ENCODE measurements at places on chromosomes 5 and 9. TPM values are rescaled to one million over a fixed set of nuclear protein-coding genes. Genes with fewer than 3 reads are reported as not detected.

The NKD2 gene
- 1.9 TPM for total RNA-seq

- no peak for DNase-seq
Measured at GRCh38 chr9:12368569-12368968, 324.6 kb upstream of the TYRP1 start.

The TPPP gene
- 1.9 TPM for total RNA-seq

GRCh38 chr9:110932863-110933262 lies 105.4 kb downstream of the LPAR1 start:
- no peak for DNase-seq

DNA sequence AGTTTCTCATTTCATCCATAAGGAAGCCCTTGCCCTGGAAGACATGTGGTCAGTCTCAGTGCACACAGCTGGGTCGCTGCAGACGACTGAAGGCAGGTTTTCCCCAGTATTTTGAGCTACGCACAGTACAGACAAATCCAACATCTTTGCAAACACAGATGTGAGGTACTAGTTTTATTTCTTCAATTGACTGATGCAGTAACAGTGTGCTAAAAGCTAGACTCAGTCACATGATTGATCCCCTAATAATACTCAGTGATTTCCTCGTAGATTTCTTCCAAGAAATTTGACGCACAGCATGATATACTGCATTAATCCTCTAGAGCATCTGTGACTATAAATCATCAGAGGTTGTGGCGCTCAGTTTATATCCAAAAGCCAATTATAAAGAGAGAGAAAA lies 346.1 kb downstream of the DIRAS2 start:
- peak; percentile 92 for DNase-seq

DNA sequence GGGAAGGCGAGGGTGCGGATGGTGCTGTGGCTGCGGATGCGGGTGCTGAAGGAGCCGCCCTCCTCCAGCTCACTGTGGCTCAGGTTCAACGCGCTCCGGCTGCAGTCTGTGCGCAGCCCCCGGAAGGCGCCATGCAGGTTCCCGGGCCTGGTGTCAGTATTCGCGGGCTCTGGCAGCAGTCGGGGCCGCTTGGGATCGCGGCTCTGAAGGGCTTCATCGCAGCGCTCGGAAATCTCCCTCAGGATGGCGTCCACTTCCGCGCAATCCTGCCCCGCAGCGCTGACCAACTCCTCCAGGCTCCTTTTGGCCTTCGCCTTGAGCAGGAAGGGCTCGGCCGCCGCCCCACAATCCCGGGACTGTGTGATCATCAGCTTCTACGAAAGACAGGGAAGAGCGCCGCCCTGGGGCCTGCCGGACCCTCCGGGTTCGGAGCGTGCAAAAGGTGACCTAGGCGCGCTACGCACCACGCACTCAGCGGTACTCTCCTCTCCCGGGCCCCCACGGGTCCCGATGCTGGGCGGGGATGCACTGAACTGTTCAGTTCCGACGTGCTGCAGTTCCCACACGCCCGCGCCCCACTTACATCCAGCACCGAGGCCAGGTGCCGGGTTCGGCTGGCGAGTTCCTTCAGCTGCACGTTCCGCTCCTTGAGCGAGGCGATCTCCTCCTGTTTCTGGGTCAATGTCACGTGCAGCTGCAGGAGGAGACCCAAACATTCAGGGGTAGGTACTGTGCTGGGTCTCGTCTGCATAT lies 6.5 kb downstream of the MCIDAS start:
- no peak for DNase-seq

The INSL6 gene
- 6.3 TPM for total RNA-seq

GRCh38 chr5:27009540-27009915 lies 28.9 kb downstream of the CDH9 start:
- no peak for DNase-seq

- DNase-seq = no peak
Measured at GRCh38 chr5:122444411-122444810, 132.4 kb downstream of the SNCAIP start.

DNA sequence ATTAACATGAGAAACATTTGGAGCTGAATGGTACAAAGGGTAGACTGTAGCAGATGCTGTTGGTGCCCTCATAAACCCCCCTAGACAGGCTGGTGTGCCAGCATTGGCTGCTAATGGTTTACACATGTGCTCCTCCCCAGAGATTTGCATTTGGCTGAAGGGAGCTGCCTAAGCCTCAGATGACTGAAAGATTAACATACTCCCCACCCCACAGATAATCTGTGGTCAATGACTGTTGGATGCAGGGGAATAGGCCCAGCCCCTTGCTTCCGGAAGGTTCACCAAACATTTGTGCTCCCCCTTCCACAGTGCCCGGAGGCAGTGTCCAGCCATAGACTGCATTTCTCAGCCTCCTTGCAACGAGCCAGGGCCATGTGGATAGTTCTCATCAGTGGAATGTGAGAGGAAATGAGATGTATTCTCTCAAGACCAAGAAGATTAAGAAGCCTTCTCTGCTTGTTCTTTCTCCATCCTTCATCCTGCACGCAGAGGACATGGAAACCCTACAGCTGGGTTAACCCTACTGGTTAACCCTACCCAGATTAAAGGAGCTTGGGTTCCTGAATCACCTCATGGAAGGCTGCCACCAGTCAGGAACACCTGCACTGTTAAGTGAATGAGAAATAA lies 79.6 kb downstream of the PHAX start:
- no peak for DNase-seq

DNA sequence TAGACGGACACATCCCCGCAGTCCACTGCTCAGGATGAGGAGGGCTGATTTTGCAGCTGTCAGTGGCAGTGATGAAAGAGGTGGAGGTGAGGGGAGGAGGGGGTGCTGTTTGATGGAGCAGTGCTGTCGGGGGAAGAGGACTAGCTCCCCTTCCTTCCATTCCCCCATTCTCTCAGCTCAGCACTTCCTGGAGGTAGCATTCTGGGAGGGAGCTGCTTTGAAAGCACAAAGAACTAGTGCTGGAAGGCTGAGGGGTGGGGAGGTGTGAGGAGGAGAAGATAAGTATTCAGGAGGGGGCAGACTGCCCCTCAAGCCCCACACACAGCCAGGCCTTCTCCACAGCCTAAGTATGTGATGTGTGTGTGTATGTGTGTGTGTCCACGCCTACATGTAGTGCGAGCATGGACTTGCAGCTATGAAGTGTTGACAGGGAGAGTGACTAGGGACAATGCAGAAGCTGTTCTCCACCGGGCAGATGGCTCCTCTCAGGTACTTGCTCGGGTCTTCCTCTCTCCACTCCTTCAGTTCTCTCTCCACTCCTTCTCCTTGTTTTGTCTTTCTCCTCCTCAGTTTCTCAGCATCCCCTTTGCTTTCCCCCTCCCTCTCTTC lies 65.5 kb upstream of the HSPA9 start:
- DNase-seq = peak; percentile 46

- DNase-seq = no peak
Measured at GRCh38 chr9:10785255-10785654, 172.5 kb upstream of the PTPRD start.

- DNase-seq = no peak
Measured at GRCh38 chr5:109718216-109718615, 28.5 kb downstream of the MAN2A1 start.

The MARCOL gene
- 3.9 TPM for total RNA-seq

The RNF183 gene
- 3.4 TPM for total RNA-seq

GRCh38 chr5:95007921-95008597 lies 276.8 kb downstream of the MCTP1 start:
- no peak for DNase-seq

- no peak for DNase-seq
Measured at GRCh38 chr5:80885396-80886000, 74.7 kb upstream of the RASGRF2 start.

DNA sequence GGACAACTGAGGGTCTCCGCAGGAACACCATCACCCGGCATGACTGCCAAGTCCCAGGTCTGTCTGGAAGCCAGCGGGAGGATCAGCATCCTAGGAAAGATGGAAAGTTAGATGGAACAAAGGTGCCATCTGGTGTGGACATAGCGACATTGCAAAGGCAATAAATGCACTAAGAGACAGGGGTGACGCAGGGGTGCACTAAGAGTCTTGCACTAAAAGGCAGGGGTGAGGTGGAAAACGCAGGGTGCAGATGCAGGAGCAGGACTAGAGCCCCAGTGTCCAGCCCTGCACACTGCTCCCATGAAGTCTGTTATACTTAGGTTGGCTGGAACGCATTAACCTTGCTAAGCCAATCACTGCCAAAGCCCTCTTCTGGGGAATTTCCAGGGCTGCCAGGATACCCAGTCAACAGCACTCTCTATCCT lies 15.5 kb downstream of the ATOX1 start:
- DNase-seq = peak; percentile 79

DNA sequence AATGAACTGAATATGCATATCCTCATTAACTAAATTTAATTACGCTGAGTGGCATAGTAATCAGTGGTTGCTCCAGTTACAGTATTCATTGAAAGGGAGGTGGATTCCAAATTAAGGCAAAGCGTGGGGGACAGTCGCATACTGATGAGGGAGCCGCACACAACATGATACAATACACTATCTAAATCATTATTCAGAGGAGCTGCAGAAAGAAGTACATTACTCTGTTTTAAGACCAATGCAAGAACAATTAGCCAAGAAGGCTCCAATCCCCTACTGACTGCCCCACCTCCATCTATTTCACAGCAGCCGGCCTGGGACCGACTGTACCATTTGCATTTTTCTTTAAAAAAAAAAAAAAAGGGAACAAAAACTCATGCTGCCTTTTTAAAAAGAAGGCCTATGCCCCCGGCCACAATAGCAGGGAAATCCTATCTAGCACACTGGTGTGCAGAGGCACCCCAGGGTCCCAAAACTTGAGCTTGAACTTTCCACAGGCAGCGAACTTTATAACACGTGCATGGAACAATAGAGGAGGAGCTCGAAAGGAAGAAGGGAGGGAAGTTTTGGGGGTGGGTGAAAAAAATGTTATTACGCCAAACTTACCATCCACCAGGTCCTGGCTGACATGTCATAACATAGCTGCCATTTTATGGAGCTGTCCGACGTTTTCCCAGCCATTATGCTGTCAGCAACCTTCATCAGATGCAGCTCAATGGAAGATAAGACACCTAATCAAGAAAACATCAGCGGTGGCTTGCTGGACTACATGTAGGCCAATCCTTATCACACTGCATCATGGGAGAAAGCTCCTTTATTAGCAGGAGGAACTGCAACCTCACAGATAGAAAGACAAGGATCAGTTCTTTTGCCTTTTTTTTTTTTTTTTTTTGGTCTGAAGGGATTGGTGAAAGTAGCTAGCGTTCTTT lies 161.6 kb downstream of the ZDHHC21 start:
- DNase-seq = no peak

The ADAM19 gene
- total RNA-seq = 88.1 TPM

The OR1J2 gene
- 1.2 TPM for total RNA-seq

The GRM6 gene
- 0.96 TPM for total RNA-seq

DNA sequence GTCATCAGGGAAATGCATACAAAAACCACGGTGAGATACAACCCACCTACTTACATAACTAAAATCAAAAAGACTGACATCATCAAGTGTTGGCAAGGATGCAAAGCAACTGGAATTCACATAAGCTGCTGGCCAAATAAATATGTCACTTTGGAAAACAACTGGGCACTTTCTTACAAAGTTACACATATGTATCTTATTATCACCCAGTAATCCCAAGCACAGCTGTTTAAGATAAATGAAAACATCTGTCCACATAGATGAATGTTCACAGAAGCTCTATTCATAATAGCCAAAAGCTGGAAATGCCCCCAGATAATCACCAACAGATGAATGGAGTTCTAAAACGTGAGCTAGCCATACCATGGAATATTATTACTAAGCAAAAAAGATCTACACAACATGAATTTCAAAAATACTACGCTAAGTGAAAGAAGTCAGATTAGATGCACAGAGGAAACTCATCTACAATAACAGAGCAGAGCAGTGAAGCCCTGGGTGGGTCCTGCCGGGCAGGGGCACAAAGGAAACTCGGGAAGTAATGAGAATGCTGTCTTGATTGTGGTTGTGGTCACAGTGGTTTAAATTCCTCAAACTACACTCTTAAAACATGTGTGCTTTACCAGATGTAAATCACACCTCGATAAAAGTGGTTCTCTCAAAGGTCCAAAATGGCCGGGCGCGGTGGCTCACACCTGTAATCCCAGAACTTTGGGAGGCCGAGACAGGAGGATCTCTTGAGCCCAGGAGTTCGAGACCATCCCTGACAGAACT lies 8.5 kb downstream of the CAMSAP1 start:
- peak; percentile 17 for DNase-seq

- no peak for DNase-seq
Measured at GRCh38 chr5:149273950-149274349, 2.3 kb downstream of the AFAP1L1 start.

DNA sequence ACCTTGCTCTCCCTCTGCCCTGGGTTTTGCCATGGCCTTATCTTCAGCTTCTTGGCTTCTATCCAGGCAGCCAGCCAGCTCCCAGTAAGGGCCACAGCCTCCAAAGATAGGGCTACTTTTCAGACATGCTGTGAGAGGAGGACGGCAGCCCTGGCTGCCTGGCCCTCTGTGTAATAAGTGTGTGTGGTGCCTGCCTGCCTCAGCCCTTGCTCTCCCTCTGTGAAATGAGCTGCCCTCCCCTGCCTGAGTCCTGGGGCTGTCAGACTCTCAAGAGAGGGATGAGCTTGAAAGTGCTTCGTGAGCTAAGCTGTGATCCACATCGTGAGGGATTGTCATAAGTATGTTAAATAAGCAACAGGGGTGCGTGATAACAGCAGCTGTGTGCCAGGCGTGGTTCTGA lies 8.1 kb downstream of the NDST1 start:
- DNase-seq = peak; percentile 70

DNA sequence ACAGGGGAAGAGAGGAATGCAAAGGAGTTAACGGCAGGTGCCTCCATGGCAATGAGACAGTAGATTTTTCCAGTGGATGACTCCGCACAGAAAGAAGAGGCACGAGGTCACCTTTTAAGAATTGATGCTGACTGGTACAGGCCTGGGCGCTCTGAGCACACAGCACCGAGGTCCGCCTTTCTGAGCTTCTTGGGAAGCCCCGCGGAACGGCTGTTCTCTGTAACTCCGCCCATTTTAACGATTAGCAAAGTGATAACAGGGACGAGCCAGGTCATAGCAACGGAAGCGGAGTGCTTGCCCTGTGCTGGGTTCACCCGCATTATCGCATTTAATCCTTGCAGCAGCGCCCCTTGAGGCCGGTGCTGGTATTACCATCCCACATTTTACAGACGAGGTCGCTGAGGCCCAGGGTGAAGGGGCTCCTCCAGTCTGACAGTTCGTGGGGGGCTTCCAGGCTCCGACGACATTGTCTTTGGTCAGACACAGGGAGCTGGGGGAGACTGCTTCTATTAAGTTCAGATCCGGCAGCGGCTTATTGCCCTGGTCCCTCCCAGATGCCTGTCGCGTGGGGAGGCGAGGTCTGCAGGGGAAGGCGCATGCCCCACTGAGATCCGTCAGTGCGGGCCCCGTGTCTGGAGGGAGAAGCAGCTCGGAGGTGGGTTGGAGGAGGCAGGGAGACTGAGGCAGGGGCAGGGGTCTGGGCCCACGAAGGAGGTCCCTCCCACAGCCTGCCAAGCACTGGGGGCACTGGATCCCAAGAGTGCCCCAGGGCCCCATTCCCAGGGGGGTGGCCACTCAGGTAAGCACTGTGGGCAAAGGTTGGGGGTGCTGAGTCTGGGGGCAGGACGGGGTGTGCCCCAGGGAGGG lies 22.3 kb upstream of the HMCN2 start:
- DNase-seq = peak; percentile 57

DNA sequence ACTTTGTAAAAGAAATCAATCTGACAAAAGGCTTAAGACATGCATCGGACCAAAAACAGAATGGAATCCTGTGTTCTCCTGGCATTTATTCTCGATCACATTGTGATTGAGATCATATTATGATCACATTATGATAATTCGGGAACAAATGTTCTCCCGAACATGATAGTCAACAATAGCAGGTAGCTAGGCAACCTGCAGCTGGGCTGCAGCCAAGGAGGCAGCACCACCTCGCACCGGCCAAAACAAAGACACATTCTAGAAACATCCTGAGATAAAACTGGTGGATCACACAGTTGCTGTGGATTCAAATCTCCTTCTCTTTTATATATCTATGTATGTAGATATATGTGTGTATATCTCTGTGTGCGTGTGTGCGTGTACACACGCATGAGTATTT lies 480.6 kb upstream of the CYLC2 start:
- DNase-seq = no peak
